ENCODE measurements at places on chromosomes 12 and 14.
A peak's percentile ranks its signal among the peaks of the same experiment; 100 is the strongest.

DNA sequence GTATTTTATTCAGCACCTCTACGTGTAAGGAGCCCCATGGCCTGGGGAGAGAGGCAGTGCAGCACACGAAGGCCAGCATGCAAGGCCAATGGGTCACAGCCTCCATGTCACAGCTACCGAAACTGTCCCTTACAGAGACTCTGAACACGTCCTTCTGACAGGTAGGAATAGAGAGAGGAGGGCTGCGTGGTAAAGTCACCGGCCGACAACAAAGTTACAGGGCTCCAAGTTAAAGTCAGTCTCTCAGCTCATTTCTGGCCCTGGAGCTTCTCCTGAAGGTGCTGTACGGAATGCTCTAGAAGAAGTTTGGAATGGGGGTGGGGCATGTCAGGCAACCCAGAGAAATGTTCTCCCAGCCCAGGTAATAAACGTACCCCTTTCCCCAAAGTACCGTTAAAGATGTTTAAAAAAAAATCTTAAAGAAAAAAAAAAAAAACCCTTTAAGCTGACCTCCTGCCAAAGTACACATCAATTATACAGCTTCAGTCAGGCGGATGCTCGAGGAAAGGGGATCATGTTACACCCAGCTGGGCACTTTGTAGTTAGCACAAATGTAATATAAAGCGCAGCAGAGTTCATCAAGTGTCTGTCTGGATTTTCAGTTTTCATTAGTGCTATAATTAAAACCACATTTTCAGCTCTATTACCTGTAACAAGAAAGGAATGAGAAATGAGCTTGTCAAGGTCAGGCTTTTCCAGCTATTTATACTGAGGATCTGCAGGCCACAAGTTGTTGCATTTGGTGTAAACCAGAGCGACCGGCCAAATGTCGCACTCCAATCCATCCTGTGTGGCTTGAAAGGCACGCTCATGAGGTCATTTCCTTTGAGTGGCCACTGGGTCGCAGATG is 53.3 kb upstream of the CDKN3 start:
- peak; percentile 87 for DNase-seq

- DNase-seq = no peak
Measured at GRCh38 chr12:43883748-43884147, 47.9 kb downstream of the TMEM117 start.

DNA sequence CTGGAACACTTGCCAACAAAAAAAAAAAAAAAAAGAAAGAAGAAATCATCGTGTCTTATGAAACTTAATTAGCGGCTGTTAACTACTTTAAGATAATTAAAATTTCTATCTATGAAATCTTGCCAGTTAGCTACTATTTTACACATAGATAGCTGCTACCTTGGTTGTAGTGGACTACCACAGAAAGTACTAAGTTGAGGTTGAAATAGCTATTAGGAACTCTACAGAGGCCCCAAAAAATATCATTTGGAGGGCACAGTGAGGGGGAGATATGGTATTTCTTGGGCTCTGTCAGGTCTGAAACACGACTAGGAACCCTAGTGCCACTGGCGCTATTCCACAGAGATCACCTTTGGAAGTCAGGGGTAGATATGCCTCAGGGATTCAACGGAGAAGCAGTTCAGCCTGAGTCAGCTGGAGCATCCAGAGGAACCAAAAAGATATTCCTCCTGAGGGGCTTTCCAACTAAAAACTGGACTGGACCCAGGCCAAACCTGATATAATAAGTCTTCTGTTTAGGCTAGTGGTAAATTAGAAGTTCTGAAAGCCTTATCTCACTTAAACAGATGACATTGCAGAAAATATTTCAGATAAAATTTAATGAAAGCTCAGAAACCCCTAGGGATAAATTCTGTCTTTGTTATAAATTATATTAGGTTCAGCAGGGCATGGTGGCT is 126.1 kb downstream of the EPS8 start:
- no peak for DNase-seq

- no peak for DNase-seq
Measured at GRCh38 chr14:71209888-71210287, 302.6 kb downstream of the PCNX1 start.

- no peak for DNase-seq
Measured at GRCh38 chr12:24023081-24023480, 73.6 kb upstream of the SOX5 start.

DNA sequence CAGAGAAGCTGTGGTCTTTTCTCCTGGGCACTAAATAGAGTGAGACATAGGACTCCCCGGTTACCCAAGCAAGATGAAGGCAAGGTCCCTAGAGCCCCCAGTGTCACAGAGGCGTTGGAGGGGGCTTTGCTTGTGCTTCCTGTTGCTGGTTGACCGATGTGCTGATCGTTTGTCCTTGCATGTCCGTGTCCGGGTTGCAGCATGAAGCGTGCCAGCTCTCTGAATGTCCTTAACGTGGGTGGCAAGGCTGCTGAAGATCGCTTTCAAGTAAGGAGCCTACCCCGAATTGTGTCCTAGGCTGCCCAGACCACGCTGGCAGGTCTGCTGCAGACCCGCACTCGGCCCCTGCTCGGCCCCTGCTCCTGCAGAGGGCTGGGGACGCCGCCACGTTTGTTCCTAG is 23.1 kb downstream of the XRCC3 start:
- no peak for DNase-seq

- DNase-seq = no peak
Measured at GRCh38 chr14:59419303-59419702, 45.9 kb downstream of the GPR135 start.

GRCh38 chr14:32607399-32607798 is 278.3 kb downstream of the AKAP6 start:
- no peak for DNase-seq

DNA sequence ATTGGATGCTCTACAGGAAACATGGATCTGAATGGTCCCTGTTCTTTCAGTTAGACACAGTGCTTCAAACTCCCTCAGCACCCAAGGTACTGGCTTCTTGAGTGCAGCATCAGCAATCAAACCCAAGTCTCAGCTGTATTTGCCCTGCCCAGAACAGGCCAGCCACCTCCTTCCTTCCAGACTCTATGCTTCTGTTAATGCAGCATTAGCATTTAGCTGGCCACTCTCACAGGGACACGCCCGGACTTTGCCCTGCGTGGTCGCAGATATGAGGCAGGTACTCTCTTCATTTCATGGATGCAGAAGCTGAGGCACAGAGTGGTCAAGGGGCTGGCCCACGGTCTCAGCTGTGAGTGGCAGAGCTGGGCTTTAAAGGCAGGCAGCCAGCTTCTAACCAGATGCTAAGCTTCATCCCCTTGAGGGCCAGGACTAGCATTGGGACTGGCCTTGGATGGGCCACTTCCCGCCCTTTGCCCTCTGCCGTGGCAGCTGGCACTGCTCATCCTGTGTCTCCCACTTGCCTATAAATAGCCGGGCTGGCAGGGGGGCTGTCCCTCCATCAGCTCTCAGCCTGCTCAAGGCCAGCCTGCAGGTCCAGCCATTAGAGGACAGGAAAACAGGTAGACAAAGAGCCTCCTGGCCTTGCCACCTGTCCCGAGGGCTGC is 1.5 kb upstream of the SLC25A47 start:
- DNase-seq = no peak

DNA sequence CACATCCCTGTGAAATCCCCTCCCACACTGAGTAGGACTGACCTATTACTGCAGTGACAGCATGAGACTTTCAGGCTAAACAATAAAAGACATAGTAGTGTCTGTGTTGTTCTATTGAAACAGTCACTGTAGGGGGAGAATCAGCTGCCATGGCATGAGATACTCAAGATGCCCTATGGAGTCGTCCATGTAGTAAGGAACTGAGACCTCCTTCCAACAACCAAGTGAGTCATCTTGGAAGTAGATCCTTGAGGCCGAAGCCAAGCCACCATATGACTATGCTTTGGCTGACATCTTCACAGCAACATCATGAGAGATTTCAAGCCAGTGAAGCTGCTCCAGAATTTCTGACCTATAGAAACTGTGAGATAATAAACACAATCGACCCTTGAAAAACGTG is 12.1 kb upstream of the LRP6 start:
- DNase-seq = no peak

DNA sequence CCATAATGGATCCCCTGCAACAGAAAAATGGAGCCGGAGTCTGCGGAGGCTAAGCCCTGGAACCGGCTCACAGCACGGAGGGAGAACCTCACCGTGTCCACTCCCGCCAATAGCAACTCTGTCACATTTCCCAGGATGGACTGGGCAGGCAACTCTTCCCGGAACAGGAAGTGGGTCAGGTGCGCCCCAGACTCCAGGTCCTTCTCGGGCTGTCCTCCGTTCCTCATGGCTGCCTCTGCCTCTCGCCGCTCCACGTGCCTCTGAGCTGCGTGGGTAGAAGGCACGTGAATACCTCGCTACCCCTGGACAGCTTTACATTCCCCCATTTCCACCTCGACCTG is 2.2 kb downstream of the CYP27B1 start:
- DNase-seq = no peak

GRCh38 chr12:12764824-12765223 is 20.6 kb upstream of the APOLD1 start:
- DNase-seq = no peak

GRCh38 chr14:31580234-31580633 is 19.0 kb downstream of the NUBPL start:
- no peak for DNase-seq

DNA sequence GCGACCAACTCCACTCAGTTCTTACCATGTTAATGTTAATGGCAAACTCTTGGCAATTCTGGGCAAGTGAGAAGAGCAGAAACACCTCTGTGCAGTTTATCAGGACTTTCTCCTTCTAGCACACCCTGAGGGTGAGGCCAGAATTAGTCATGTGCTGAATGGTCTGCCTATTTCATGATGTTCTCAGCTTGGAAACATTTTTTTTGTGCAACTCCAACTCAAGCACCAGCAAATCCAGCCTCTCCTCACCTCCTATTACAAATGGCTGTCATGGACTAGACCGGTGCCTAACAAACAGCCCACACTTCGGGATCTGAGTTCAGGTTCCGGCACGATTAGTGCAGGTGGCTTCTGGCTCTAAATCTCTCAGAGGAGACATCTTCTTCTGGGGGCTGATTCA is 246.0 kb downstream of the ZFP36L1 start:
- DNase-seq = no peak

DNA sequence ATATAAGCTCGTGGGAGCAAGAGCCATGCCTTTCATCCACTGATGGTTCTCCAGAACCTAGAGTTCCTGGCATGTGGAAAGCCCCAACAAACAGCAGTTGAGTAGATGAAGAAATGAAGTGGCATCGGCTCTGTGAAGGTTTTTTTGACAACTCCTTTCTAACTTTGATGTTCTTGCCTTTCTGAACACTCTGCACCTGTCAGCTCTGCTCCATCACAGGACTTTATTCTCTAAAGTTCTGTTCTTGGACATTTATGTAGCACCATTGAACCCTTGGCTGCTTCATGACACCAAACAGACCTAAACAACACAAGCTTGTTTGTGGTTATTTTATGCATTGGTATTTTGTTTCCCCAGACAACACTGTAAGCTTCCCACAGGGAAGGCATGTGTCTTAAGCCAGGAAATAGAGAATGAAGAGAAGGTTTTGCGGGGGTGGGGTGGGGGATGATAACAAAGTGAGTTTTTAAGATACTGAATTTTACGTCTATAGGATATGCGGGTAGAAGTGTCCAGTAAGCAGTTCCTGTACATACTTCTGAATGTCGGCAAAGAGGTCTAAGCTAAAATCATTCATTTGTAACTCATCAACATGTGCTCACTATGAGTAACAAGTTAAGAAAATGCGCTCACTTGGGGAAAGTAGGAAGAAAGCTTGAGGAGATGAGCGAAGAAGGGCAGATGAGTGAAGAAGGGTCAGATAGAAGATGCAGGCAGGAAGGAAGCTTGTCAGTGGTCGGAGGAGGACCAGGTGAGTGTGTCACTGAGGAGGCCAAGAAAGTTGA is 146.0 kb upstream of the PLEKHG7 start:
- DNase-seq = no peak

DNA sequence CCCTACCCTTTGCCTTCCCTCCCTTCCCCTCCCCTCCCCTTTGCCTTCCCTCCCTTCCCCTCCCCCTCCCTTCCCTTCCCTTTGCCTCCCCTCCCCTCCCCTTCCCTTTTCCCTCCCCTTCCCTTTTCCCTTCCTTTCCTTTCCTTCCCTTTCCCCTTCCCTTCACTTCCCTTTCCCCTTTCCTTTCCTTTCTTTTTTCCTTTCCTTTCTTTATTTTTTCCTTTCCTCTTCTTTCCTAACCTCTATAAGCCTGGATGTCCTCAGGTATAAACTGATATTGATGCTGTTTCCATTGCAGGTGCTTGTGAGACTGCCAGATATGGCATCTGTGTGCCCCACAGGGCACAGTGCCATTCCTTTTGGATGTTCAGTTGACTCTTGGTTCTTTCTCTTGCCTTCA is 163.2 kb downstream of the ESRRB start:
- no peak for DNase-seq

DNA sequence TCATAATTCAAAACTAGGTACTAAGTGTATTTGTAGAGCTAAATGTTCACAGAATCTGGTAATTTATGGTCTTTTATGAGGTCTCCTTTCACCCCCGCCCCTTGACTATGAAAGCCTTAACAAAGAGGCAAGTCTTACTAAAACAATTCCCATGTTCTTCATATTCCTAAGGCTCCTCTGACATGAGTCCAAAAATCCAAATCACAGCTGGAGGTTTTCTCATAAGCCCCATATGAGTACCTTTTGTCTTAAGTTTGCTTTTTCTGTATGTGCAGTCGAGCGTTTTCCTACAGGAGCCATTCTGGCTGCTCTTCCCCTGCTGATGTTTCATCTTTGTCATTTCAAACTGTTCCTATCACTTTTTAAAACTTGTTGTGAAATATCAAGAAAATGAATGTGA is 55.2 kb downstream of the SIX1 start:
- DNase-seq = no peak

GRCh38 chr14:32171469-32171868 is 30.4 kb upstream of the RNU6-7 start:
- no peak for DNase-seq

- no peak for DNase-seq
Measured at GRCh38 chr12:18658829-18659228, 79.0 kb downstream of the PLCZ1 start.

DNA sequence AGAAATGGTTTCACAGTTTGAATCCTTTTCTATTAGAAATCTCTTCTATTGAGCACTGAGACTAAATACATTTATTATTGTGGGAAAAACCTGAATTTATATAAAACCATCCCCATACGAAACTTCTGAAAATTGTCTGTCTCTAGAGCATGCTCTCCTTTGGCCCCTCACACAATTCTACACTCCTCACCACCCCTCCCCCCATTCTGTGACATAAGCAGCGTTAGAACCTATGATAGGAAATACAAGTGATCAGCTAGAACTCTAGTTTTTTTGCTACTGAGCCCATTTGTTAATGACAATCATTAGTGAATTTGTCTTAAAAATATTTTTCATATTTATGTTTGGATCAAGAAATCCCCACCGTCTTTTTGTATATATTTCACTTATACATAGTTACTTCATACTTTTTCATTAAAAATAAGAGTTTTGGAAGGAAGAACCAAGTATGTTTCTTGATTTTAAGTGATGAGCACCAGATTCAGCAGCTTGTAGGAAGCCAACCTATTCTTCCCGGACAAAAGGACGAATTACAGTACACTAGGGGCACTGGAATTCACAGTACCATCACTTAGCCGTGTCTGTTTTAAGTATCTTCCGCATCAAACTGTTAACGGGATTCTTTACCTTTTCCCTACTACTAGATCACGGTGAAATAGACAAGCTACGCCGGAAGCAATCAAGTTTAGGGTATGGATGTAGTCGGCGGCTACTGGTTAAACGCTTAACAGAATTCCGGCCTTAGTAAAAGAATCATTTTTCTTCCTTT is 724 bp downstream of the GTSF1 start:
- DNase-seq = no peak
